Activated CD8-positive, alpha-beta memory T cell treated with anti-CD3 and anti-CD28 coated beads, Interleukin-2, amount 50 U/mL, for 48 hours (primary cell): ENCODE measurements at places on chromosomes 3 and 15.

DNA sequence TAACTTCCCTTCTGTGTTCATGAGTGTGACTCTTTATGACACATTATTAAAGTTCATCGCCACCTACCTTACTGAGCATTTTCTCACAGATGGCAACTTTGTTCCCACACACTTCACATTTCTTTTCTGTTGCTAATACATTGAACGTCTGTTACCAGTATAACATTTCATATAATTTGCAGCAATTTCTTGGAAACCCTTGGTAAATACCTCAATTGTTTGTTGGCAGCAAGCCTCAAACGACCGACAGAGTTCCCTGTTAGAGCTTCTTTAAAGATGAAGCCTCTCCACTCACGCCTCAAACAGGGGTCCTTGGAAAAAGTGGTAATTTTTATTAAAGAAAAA is 3.2 kb upstream of the CHSY1 start:
- no peak for DNase-seq

- no peak for DNase-seq
Observed at GRCh38 chr3:195337747-195338146, 66.8 kb upstream of the XXYLT1 start.

DNA sequence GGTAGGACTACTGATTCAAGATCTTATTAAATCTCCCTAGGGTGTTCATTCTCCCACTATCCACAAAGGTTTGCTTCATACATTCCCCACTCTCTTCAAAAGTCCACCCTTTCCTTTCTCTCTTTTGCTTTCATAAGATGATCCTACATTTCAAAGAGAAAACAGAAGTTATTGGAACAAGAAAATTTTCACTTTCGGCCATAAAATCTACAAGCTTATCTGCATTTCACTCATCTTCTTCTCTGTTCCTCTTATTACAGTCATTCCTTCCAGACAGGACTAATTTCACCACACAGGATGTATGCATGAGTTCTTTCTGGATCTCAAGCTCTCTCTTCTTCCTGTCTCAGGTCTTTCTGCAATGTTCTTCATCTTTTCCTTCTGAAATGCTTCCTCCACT is 238.7 kb downstream of the ISL2 start:
- no peak for DNase-seq

- no peak for DNase-seq
Observed at GRCh38 chr3:70383360-70383831, 71.0 kb upstream of the MDFIC2 start.

DNA sequence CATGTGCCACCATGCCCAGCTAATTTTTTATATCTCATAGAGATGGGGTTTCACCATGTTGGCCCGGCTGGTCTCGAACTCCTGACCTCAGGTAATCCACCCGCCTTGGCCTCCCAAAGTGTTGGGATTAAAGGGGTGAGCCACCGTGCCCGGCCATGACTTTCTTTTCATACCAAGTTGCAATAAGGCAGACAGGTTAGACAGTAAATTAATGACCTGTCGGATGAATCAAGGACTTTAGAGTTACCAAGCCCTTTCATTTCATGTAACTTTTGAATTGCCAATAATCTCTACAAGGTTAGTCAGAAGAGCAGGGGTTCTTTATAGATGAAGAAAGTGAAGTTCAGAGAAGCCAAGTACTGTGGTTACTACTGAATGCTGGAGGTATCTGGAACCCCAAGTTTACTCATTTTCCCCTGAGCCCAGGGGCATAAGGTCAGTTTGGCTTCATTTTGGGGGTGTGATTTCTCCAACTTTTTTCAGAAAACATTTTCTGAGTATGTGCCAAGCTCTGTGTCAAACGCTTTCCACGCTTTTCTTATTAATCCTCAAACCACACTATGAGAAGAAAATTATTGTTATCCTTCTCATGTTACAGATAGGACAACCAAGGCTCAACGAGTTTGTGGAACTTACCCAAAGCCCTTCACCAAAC is 11.9 kb downstream of the PRICKLE2 start:
- no peak for DNase-seq

- DNase-seq, result no peak
Observed at GRCh38 chr3:194767446-194768207, 81.9 kb downstream of the FAM43A start.

DNA sequence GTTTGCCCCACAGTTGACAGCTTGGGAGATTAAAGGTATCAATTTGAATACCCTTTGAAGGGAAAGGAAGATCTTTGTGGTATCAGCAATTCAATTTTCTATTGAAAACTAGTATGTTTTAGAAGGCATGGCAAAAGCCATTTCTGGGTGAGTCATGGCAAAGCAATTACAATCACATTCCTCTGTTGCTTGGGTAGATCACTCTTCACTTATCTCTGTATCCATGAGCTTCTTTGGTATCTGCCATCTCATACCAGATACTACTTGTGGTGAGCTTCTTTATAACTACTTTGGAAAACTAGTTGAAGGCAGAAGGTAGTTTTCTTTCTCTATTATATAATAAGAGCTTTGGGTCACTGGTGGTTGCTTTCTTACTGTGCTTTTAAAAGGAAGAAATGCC is 28.3 kb upstream of the LSAMP start:
- DNase-seq, result no peak

DNA sequence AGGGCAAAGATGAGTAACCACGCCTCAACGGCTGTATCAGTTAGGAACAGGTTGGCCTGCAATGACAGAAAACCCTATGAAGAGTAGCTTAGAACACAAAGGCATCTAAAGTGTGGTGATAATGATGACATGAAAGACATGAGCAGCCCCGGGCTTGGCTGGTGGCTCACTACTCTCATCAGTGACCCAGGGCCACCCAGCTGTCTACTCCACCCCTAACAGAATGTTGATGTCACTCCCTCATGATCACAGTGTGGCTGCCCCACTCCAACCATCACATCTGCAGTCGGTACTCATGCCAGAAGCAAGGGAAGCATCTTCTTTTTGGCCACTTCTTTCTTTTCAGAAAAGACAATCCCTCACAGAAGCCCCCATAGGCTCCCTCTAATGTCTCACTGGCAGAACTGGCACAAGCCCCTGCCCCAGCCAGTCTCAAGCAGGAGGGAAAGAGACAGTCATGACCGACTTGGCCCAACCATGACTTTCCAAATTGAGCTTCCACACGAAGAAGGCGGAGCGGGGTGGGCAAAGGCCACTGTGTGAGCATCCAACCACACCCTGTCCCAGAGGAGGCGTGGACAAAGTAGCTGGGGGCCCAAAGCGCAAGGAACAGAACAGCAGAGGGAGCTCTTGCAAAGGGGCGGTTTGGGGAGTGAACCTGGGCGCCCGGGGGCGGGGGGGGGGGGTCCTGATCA is 72.0 kb upstream of the IQSEC1 start:
- DNase-seq, result no peak

DNA sequence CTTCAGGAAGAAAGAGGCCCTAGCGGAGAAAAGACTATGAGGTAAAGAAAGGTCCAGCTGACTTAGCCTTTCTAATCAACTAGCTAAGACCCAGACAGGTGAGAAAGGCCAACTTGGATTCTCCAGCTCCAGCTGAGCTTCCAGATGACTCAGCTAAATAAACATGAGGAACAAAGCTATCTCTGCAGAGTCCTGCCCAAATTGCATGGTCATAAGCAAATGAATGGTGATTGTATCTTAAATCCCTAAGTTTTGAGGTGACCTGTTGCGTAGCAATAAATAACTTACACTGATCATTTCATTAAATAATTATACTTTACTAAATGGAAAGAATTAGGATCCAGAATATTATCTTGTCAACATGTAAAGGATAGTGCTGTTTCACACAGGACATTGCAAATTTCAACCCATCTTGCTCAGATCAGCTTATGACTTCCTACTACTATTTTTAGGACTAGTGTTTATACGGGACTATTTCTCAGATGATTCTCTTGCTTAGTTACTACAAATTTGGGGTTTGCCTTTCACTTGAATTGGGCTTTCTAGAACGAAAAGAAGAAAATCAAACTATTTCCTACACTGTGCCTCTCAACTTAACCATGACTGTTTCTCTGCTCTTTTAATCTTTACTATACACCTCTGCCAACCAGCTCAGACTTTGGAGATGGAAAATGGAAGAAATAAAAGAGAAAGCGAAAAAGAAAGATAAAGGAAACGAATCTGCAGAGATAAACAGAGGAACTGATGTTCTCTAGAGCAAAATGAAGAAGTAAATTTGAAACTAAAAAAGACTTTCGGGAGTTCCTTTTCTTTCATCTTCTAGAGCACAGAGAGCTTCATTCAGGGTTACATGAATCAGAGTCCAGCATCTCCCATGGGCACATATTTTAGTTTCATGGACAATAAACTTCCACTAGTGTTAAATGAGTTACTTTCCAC is 6.6 kb upstream of the ADGRG7 start:
- DNase-seq, result no peak

GRCh38 chr3:123305192-123305591 is 103.4 kb downstream of the SEC22A start:
- no peak for DNase-seq

GRCh38 chr3:187314176-187314575 is 22.6 kb upstream of the MASP1 start:
- no peak for DNase-seq

GRCh38 chr15:50824514-50824913 is 59.0 kb upstream of the SPPL2A start:
- DNase-seq, result no peak

DNA sequence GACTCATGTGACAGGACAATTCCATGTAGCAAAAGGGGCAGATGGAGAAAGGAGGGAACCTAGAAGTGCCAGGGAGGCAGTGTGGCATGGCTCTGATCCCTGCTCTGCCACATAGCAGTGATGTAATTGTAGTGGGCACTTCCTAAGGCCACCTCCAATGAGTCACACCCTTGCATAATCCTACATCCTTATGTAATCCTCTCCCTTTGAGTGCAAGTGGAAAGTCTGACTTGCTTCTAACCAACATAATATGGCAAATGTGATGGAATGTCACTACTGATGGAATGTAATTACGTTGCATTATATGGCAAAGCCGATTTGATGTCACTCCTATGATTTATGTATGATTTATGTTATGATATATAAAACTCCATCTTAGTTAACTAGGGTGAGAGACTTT is 72.9 kb upstream of the ATP2C1 start:
- DNase-seq, result no peak

GRCh38 chr15:89004726-89005030 is 83.6 kb upstream of the ABHD2 start:
- no peak for DNase-seq

- peak; percentile 60 for DNase-seq
Observed at GRCh38 chr15:70023064-70023768, 74.5 kb downstream of the TLE3 start.

DNA sequence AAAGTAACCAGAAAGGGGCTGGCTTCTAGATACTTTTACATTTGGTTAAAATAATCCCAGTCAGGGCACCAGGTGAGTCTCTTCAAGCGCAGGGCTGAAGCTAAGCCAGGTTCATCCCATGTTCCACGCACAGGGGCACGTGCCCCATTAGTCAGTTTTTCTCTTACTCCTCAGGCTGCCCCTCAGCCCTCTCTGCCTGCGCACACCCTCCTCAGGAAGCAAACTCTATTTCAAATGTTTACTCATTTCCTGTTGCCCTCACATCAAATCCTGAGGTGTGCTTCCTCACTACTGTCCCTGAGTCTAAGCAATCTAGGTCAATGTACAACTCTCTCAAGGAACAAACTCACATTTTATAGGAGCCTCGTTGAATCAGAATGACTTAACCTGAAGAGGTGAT is 48.5 kb downstream of the THBS1 start:
- peak; percentile 72 for DNase-seq

DNA sequence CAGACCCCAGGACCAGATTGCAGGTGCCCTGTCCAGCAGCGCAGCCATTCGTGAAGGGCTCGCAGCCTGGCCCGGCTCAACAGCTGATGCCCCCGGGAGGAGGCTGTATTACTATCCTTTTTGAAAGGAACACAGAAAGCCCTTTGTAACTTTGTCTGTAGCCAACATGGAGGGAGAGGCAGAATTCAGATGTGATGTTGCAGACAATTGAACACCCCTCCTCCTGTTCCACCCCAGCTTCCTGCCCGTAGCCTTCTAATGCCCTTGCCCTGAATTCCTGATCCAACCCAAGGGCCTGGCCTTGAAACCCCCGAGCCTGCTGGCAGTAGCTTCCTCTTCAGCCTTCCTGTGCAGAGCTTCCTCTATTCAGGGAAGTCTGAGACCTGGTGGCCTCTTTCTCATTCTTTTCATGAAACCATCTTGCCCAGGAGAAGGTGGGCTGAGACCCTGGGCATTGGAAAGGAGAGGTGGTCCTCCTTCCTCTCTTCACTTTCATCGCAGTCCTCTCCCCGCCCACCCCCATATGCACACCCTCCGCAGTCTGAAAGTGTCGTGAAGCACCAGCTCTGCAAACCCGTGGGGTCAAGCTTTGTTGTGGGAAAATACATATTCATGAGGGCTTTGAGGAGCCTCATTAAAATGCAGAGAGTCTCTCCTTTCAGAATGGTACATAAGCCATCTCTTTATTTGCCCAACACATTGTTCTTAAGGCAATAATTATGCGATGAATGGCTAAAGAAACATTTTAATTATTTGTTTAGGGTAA is 109.2 kb downstream of the APBA2 start:
- no peak for DNase-seq

- no peak for DNase-seq
Observed at GRCh38 chr3:171346582-171347300, 113.5 kb downstream of the TNIK start.

DNA sequence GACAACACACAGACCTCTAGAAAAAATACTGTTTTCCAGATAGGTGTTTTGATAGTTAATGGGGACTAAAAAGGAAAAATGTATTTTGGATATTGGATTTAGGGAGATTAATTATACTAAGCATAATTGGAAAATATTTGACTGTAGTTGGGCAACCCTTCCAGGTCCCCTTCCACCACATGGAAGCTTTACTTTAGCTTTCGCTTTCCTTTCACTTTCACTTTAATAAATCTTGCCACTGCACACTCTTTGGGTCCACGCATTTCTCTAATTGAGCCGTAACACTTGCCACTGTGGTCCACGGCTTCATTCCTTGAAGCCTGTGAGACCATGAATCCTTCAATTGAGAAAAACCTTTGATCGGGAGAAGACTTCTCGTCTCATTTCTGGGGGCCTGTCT is 15.5 kb downstream of the GLDN start:
- no peak for DNase-seq

DNA sequence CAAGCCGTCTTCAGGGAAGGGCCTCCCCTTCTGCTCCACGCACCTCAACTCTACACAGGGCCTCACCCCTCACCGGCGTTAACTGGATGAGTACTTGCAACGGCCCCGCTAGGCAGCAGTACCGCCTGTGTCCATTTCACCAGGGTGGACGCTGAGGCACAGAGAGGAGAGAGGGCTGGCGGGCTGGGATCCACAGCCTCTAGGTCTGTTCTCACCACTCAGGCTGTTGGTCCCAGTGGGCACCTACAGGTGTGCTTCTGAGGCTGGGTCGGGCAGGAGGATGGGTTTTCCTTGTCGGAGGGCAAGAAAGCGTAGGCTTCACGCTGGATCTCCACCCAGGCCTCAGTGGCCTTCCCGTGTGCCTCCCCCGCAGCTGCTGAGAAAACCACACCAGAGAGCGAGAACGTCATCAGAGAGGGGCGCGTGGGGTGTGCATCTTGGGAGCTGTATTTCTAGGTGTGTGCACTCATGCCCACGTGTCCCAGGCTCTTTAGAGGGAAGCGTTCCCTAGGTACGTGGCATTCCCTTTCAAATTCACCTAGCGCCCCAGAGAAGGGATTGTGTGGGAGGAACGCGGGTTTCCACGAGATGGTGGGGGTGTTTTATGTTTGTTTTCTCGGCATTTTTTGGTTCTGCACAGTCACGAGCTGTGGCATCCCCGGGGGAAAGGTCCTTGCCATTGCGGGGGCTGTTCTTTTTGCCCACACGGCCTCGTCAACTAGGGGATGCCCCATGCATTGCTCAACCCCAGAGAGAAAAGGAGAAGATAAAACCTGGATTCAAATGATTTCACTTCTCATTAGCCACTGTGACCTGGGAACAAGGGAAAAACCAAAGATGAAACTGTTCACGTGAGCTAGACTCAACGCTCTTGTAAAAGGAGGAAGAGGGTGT is 67.7 kb downstream of the MGLL start:
- DNase-seq, result peak; percentile 64
